ENCODE measurements at places on chromosomes 6 and 20.

DNA sequence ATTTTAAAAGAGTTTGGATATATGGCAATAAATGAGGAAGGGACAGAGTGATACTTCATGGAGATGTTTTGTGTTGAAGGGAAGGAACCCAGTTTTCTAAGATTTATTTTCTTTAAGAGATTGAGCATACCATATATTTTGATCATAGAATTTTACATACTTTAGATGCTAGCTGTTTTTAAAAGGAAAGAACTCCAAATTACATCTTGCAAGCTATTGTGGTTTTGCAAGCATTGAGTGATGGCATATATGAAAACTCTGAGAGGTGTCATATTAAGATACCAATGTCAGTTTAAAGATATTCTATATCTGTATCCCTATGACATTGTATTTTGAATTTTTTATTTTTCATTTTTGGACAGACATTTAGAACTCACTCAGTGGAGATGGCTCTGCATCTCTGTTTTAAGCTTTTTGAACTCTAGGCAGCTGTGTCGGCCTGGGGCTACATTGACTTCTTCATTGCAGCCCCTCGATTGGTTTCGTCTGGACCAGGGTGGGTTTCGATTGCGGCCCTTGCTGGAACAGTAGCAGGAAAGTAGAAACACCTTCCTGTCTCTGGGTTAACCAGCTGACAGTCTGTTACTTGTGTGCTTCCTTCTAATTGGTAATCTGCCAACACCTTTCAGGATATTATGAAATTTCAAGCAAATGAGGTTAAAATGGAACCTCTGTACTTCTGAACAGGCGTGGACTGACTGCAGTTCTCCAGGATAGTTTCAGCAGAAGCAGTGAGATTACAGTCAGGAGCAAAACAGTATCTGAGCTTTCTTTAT is 14.0 kb downstream of the IGF2R start:
- no peak for DNase-seq

- DNase-seq = no peak
Measured at GRCh38 chr6:133114973-133115372, 126.2 kb upstream of the EYA4 start.

GRCh38 chr20:21325296-21325695 is 22.2 kb downstream of the XRN2 start:
- no peak for DNase-seq

GRCh38 chr20:52943185-52943841 is 28.8 kb upstream of the TSHZ2 start:
- DNase-seq = no peak

- DNase-seq = no peak
Measured at GRCh38 chr6:45626087-45626891, 248.6 kb upstream of the SUPT3H start.

DNA sequence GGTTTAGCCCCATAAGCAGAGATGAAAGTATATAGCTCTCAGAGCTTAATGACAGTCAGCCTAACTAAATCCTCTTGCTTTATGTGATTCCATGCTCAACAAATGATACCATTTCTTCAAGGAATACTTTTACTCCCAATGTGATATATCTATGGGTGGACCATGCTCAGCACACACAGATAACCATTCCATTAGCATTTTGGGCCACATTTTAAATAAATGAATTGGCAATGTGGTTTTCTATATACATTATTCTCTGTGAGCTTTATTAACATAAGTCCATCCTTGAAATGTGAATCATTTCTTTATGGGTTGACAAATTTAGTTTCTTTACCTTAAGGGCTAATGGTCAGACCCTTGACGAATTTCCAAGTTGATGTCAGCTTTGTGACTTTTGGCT is 329.3 kb upstream of the CITED2 start:
- no peak for DNase-seq

DNA sequence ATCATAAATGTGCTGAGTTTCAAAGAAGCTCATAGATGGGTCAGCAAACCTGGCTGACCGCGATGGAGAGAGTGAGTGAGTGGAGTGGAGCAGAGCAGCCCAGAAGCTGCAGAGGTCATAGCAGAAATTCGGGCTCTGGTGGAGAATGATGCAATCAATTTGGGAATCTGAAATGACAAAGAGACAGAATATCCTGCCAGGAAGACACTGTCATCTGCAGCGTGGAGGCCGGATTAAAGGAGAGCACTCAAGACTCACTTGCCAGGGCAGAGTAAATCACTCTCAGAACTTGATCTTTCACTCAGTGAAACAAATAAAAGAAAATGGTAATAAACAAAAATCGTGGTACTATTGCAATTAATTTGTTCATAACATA is 109.6 kb upstream of the RREB1 start:
- no peak for DNase-seq

DNA sequence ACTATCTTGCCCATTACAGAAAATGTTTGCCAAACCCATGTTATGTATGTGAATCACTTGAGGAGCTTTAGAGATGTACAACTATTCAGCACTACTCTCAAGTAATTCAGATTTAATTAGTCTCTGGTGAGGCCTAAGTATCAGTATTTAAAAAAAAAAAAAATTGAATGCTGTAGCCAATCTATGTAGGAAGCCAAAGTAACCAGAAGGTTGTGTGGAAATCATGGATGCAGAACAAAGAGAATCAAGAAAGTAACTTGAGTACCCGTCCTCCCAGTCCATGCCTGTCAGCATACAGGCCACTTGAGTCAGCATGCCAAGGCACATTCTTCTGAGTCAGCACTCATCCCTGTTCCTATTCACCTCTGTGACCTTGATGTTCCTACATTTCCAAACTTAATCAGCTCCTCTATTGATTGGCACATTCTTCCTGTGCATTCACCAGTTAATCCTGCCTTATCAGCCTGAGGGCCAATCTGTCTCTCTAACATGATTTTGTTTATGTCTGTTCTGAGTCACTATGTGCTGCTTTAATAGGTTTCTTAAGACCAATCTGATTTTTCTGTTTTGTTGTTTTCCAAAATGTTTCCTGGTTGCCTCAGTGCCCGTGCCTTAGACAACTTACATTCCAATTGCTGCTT is 165.6 kb downstream of the KCNQ5 start:
- DNase-seq = no peak

DNA sequence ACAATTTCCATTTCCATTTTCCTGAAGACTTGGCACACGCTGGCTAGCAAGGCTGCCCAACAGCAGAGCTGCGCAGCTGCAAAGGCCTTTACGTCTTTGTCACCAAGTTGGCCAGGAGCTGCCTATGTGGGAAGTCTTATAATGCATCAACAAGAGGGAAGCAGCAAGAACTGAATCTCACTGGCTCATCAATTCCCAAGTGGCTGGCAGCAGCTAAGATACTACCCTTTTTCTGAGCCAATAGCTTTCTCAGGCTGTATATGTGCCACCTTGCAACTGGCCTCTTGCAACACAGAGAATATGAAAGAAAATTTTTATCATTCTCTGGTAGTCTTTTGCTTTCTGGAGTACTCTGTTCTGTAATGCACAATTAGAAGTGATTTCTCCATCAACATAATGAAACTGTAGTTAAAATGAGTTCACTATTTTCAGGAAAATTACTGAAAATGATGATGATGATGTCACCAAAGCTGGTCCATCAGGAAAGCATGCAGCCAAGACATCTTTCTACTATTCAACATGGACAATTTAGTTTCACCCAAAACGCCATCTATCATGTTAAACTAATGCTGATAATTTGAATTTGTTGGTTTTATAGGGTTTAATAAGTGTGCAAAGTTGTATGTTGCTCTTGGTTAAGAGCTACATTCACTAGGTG is 97.3 kb upstream of the FOXA2 start:
- DNase-seq = no peak

- DNase-seq = no peak
Measured at GRCh38 chr6:150269857-150270223, 99.0 kb upstream of the IYD start.

GRCh38 chr6:43669922-43670622 is 17.5 kb downstream of the MRPS18A start:
- DNase-seq = no peak

GRCh38 chr20:60631585-60632287 is 620.3 kb upstream of the CDH4 start:
- peak; percentile 7 for DNase-seq

DNA sequence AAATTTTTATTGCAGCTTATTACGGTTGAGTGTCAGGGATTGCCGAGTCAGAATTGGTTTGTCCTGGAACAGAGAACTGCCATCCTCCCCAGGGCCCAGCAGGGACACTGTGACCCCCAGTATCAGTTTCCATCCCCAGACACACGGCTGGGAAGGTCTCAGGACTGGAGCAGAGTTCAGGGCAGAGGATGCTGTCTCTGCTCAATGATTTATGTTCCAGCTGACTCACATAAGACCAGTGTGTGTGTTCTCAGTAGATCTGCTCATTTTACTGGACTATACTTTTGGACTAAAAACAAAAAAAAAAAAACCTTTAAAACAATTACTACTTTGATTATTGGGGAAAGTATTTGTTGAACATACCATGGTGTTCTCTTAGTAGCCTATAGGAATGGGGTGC is 44.2 kb downstream of the FNDC1 start:
- no peak for DNase-seq

- DNase-seq = no peak
Measured at GRCh38 chr6:53279293-53279692, 69.5 kb downstream of the ELOVL5 start.

DNA sequence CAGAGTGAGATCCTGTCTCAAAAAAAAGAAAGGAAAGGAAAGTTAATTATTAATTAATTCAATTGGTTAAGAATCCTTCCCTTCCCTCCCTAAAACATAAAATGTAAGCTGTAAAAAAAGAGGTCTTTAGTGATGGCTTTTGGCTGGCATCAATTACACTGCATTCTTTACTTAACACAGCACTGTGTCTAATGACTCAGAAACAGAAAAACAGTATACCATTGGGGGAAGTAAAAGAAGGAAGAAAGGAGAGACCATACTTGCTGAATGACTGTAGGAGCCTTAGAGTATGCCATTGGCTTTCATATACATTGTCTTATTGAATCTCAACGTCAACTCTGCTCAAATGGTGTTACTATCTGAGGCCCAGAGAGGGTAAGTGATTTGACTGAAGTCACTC is 18.3 kb upstream of the CITED2 start:
- no peak for DNase-seq

DNA sequence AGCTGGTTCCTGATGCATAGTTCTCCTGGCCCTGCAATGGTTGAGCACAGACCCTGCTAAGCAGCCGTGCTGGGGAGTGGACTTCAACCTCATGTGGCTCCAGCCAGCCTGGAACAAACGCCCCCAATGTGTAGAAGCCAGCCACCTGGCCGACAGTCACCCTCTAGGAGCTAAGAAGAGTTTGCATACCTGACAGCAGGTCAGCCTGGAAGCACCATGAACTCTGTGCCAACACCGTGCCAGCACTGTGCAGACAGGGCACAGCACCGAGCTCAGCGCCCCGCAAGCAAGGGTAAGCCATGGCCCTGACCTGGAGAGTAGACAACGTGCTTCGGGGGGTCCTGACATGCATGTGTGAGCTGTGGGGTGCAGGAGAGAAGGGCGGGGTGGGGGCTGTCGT is 356.3 kb downstream of the ZFAND3 start:
- no peak for DNase-seq

DNA sequence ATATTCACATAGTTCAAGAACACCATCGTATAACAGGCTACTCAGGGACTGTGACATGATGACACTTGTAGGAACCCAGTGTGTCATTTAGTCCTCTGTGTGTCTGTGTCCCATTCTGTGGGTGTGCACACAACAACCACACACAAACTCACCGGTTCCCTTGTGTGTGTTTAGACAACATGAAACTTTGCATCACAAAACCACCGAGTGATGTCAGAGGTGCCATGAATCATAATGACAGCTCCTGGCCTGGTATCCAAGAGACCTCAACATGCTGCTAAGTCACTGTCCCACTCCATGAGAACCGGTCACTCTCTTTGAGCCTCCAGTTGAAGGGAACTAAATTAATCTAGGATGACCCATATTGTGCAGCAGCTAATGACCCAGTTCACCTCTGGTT is 421.3 kb downstream of the PREX1 start:
- no peak for DNase-seq

GRCh38 chr20:63071541-63072181 is 64.9 kb upstream of the BHLHE23 start:
- DNase-seq = no peak

GRCh38 chr6:168400037-168400436 is 40.9 kb upstream of the SMOC2 start:
- no peak for DNase-seq

DNA sequence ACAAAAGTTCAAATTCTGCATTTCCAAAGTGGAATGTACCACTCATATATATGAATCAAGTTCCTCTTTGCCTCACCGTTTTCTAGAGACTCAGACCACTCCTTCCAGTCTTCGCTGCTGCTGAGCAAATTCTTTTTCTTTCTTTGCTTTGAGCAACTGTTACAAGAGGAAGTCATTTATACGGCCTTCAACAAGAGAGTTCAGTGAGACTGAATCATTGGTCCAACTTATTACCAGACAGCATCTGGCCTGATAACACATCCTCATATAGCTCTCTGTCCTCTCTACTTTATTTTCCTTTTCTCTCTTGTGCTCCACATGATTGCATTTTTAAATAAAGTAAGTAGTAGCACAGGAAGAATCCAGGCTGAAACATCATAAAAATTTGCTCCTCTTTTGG is 652.7 kb downstream of the PHF3 start:
- no peak for DNase-seq

- peak; percentile 33 for DNase-seq
Measured at GRCh38 chr6:19032591-19033295, 645.6 kb downstream of the RNF144B start.

DNA sequence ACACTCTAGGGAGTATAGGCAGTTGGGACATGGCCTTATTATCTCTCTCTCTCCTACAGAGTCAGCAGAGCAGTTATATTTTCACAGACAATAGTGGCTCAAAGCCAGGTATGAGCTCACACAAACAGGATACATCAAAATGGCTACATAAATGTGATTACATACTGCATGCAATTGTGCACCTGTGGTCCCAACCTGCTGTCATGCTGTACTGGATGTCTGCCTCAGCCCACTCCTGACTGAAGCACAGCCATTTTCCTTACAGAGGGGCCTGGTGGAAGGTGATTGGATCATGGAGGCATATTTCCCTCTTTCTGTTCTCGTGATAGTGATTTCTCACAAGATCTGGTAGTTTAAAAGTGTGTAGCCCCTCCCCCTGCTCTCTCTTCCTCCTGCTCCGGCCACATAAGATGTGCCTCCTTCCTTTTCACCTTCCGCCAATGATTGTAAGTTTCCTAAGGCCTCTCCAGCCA is 37.0 kb upstream of the SAMHD1 start:
- no peak for DNase-seq

- DNase-seq = no peak
Measured at GRCh38 chr20:55730321-55730720, 275.0 kb downstream of the CBLN4 start.

GRCh38 chr20:60453388-60454246 is 495.4 kb downstream of the CDH26 start:
- no peak for DNase-seq

DNA sequence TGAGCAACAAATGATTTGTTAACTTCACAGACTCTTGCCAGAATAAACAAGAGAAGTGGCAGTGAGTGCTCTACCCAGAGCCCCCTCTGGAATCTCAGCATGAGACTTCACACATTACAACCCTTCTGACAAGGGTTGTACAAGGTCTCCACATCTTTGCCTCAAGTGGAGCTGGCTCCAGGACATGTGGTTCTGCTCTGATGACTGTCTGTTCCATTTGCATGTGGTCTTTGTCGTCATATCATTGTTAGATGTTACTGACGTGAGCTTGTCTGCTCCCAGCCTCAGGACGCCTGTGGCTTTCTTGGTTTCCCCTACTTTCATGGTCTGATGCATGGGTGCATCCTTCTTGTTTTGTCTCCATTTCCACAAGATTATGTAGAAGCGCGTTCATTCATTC is 115.0 kb downstream of the SLC24A3 start:
- no peak for DNase-seq

- no peak for DNase-seq
Measured at GRCh38 chr6:42604150-42604549, 40.3 kb downstream of the UBR2 start.
